Activated naive CD8-positive, alpha-beta T cell treated with anti-CD3 and anti-CD28 coated beads, Interleukin-2, amount 10 ng/mL, durations not matched to agents 7 days and 5 days (primary cell): ENCODE measurements at places on chromosomes 5 and 9. TPM values are rescaled to one million over a fixed set of nuclear protein-coding genes. Genes with fewer than 3 reads are reported as not detected.

The SLC28A3 gene
- total RNA-seq: 0.06 TPM

The NIPAL4 gene
- total RNA-seq: not detected

The ADAMTS16 gene
- total RNA-seq: not detected

The SPAG8 gene
- 3.4 TPM for total RNA-seq

The DRD1 gene
- not detected for total RNA-seq

The PCDHGA7 gene
- 0.26 TPM for total RNA-seq

The C9orf50 gene
- not detected for total RNA-seq

The UBTD2 gene
- 7.6 TPM for total RNA-seq

The OSMR gene
- total RNA-seq: not detected

The OMD gene
- total RNA-seq: not detected

The LCN10 gene
- total RNA-seq: 1.00 TPM

The MAMDC4 gene
- 18.0 TPM for total RNA-seq

The PLCXD3 gene
- not detected for total RNA-seq

The PMPCA gene
- total RNA-seq: 60.6 TPM

The PCDHB2 gene
- total RNA-seq: not detected

The TMOD1 gene
- total RNA-seq: 1.1 TPM

The PDLIM4 gene
- not detected for total RNA-seq
